IMR-90 (cell line): ENCODE measurements at places on chromosomes 3 and 15. TPM values are rescaled to one million over a fixed set of nuclear protein-coding genes. Genes with fewer than 3 reads are reported as not detected.

The MLF1 gene
- total RNA-seq, result 5.2 and 7.5 TPM in 2 replicates

The SLC35G2 gene
- 6.6 and 8.6 TPM in 2 replicates for total RNA-seq

- no peak for DNase-seq
These were observed 233.3 kb downstream of the THSD4 start for GRCh38 chr15:71348597-71348996.

GRCh38 chr15:39819533-39819932, 36.9 kb upstream of the FSIP1 start:
- no peak for DNase-seq

DNA sequence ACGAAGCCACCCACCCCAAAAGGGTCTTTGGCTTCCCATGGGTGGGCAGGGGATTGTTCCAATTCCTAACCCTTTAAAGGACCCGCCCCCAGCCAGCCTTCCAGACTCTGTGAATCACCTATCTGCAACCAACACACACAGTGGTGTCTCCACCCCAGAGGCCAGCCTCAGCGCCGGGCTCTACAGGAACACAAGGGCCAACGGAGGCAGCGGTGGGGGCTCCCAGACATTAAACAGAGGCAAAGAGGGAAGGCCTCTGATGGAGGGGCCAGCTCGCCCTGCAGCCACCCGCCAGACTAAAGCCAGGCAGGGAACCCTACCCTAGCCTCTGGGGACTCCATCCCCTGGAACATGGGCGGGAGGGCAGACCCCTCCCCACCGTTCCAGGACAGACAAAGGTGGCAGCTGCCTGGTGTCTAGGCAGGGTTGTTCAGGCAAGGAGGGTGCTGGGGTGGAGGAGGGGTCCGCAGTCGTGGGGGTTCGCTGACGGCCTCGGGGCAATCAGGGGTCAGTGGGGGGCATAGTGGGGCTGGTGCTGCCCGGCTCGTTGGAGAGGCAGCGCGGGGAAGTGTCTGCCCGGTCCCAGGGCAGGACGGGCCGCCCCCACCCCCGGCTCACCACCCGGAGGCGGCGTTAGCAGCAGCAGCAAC, 448 bp downstream of the SHISA5 start:
- peak; percentile 42 for DNase-seq

DNA sequence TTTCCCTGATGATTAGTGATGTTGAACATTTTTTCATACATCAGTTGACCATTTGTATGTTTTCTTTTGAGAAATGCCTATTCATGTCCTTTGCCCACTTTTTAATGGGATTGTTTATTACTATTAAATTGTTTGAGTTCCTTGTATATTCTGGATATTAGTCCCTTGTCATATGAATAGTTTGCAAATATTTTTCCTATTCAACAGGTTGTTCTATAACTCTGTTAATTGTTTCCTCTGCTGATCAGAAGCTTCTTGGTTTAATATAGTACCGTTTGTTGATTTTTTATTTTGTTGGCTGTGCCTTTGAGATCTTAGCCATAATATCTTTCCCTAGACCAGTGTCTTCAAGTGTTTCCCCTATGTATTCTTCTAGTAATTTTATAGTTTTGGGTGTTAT, 189.0 kb upstream of the RARB start:
- DNase-seq, result no peak
